ENCODE measurements at places on chromosomes 1 and 21.
A peak's percentile ranks its signal among the peaks of the same experiment; 100 is the strongest.

DNA sequence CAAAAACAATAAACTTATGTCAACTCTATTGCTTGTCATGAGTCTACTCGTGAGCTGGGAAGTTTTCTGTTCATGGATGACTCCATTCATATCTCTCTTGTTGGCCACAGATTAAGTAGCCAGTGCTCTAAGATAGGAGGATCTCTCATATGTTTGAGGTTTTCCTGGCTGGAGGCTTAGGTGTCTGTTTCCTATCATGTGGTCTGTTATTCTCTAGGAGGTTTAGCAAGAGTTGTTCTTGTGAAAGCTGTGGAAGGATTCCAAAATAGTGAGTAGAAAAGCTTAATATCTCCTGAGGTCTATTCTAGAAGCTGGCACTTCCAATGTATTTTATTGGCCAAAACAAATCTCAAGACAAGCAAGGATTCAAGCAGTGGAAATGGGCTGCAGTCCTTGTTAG, 5.8 kb upstream of the KRTAP20-2 start:
- no peak for DNase-seq

DNA sequence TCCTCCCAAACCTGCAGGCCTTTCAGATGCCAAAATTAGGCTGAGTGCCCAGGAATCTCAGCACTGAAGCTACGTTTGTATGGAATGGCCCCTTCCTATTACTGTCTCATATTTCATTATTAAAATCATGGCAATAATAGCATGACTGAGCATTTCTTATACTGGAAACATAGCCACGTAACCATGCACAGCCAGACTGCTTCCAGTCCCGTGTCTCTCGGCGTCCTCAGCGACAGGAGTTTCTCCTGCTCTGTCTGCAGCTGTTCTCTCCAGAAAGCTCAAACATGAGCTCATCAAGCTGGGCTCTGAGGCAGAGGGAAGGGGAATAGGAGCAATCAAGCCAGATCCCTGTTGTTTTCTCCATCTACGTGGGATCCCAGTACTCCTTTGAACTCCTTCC, 104.0 kb downstream of the CDC7 start:
- DNase-seq: no peak

DNA sequence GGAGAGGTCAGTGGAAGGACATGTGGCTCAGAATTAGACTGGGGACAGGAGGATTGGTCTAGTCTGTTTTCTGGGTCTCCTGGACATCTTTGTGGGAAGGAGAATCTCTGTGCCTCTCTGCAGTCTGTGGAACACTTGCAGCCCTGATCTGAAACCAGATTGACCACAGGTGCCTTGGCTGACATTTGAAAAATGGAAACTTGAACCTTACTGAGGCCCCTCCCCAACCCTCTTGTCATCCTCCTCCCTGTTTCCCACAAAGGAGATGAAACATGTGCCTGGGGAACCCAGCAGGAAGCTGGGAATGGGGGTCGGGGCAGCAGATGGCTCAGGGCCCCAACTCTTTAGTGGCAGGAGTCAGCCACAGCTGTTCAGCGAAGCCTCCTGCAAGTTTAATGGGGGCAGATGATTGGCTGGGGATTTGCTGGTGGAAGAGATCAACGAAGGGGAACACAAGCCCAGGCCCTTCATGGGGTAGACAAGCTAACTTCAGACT, 18.1 kb downstream of the VASH2 start:
- DNase-seq: no peak

DNA sequence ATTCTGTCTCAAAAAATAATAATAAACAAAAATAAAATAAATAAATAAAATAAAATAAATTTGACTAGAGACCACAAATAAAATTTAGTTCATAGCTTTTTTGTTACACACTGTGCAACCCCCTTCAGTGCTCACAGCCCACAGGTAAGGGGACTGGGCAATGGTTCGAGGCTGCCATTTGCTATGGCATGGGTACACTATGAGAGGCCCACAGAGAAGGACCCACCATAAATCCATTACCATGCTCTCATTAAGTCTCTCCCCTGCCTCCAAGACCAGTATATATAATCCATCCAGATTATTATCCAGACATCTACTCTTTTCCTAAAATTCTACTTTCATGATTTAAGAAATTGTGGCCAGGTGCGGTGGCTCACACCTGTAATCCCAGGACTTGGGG, 8.7 kb upstream of the RIT1 start:
- DNase-seq: no peak

GRCh38 chr1:156074661-156075060, 7.6 kb downstream of the MEX3A start:
- DNase-seq: no peak

DNA sequence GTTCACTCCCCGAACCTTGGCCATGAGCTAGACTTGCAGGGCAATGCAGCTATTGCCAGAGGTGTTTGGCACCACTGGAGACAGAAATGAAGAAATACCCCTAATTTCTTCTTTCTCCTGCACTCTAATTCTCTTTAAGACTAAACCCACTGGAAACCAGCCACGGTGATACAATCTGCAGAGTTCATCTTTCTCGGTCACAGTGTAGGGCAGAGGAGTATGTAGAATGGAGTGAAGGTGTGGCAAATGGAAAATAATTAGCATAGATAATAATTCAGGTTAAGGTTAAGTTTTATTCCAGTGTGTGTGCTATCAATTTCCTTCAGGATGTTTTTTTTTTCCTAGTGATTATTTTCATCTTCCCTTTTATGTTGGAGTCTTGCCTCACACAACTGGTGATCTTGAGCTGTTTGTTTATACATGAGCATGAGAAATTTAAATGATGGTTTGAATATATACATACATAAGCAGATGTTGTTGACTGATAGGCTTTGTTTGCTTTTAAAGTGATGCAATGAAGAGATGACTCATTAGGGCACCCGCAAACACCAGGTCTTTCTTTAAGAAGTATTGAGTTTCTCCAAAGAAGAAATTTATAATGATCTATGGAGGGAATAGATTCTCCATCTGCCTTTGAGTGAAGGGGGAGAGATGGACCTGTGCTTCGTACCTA, 81.9 kb downstream of the SPATA17 start:
- DNase-seq: no peak

GRCh38 chr21:39005502-39005787, 177.8 kb downstream of the PSMG1 start:
- no peak for DNase-seq

GRCh38 chr1:224107282-224107625, 6.7 kb upstream of the FBXO28 start:
- no peak for DNase-seq

- no peak for DNase-seq
These were observed 95.4 kb downstream of the INTS7 start for GRCh38 chr1:211939876-211940468.

DNA sequence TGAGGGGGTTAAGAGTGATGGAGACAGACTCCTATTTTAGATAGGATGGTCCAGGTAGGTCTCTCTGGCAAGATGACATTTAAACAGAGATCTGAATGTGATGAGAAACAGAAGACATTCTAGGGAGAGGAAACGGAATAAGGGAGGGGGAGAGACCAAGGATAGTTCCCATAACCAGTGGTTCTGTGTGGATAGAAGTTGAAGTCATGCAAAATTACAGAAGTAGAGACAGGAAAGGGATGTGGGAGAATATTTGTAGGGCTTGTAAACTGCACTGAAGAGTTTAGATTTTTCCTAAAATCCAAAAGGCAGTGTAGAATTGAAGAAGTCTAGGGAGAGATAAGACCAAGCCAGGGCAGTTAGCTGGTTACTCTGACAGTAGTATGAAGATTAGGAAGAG, 200.6 kb downstream of the GRIK1 start:
- no peak for DNase-seq

DNA sequence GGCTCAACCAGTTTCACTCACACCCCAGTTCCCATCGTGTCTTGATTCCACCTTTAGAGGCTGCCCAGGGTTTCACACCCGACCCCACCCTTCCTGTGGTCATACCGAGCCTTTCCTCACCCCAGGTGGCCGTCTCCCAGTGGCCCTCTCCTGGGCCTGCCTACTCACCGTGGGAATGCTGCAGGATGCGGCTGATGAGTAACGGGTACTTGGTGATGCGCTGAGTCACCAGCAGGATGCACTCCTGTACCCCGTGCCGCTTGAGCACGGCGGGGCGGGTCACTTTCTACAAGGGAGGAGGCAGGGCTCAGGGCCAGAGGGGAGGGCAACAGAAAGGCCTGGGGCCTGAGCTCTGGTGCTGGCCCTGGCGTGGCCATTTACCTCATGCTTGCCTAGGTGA, 16.4 kb downstream of the ARHGEF2 start:
- peak; percentile 75 for DNase-seq

DNA sequence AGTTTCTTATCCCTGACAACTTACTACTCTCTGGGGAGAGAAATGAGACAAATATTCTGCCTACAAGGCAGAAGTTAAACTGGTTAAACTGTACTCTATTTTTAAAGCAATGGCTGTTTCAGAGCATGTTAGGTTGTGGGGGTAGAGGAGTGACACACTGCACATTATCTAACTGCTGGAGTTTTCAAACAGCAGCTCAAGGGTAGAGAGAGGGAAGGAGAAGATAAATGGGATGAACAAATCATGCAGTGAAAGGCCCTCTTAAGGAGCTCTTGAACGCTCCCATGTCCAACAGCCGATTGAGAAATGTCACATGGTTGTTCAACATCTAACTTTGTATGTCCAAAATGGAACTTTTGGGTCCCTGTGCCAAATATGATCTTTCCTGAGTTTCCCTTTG, 14.0 kb upstream of the IFI44L start:
- DNase-seq: no peak

- no peak for DNase-seq
These were observed 33.2 kb upstream of the KIAA0040 start for GRCh38 chr1:175225805-175226129.

DNA sequence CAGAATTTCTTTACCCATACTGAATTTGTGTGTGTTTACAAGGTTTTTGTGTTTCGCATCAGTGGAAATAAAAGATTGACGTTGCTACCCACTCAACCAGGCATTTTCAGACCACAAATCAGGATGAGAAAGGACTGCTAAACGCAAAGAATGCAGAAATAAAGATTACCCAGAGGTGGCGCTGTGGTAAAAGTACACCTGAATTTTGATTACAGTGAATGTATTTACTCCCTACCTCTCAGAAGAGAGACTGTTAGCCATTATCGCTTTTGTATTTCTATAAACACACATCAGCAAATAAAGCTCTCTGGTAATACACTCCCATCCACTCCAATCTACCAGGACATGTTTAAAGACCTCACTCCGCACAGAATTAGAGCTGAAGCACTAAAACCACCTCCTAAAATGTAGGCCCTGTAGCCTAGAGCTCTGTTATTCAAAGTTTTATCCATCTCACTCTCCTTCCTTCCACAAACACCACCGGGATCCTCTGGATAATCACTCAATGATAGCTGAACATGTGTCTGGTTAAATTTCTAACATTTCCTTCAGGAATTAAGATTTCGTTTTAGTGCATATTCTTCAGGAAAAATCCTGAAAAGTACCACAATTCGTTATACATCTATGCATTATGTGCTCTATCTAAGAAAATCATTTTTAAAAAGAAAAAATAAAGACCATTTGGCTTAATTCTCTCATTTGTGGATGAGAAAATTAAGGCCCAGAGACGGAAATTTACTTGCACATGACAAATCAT, 2.5 kb upstream of the LMO4 start:
- peak; percentile 84 for DNase-seq

- DNase-seq: peak; percentile 84
These were observed at the start of gene NBPF20 for GRCh38 chr1:145425436-145426029. NBPF20 (minus strand) TSS chr1:145425603; CDS start chr1:145405272, 20,331 bp downstream.

- DNase-seq: no peak
These were observed 812.6 kb upstream of the ADGRL4 start for GRCh38 chr1:79819140-79819539.

DNA sequence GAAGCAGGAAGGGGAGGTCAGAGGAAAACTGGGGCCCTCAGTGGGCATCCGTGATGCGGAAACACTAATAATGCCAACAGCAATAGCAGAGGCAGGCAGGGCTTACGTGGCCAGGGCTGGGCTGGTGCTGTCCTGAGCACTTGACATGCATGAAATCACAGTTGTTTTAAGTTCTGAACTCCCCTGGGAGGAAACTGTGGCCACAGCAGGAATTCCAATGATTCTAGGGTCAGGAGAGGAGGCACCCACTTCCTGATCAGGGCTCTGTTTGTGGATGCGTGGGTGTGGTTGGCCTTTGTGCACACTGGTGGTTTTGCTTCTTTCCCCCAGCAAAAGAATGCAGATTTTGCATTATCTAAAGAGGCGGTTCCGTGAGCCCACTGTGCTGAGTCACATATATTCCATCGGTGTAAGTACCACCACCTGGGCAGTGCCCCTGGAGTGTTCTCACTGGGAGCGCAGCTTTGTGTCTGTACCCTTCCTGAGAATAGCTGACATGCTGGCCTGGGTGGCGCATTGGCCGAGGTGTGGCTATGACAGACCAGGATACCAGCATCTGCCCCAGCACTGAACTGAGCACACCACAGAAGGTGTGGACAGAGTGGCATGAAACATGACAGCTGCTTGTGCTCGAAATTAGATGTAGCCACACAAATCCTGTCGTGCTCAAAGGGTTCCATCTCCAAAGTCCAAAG, 71.0 kb downstream of the PDE9A start:
- no peak for DNase-seq

- DNase-seq: no peak
These were observed 995 bp downstream of the CACYBP start for GRCh38 chr1:175000697-175001187.

DNA sequence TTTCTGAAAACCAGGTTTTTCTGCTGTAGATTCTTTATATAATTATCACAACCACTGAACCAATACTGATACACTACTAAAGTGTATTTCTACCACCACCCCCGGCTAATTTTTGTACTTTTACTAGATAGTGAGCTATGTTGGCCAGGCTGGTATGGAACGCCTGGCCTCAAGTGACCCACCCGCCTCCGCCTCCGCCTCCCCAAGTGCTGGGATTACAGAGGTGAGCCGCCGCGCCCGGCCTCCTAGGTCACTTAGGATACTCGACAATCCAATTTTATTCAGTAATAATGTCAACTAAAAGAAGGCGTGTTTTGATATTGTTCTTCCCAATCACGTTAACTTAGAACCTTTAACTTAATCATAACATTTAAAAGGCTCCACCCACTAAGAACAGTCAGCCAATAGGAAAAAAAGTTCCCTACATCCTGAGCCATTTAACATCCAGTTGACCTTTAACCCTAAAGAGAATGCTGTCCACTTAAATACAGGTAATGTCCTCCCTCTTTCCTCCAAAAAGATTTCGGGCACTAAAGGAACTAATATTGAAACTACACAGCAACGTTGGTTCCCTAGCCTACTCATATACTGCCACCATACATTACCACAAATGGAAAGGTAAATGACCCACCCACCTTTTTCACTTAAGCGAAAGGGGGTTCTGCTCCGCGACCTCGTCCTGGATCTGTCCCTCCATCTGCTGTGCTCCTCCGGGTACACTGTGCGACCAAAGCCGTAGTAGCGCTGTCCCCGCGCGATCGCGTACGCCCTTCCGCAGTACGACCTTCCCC, 1.2 kb downstream of the RSRP1 start:
- DNase-seq: peak; percentile 25
